ENCODE measurements at places on chromosomes 6 and 20.

DNA sequence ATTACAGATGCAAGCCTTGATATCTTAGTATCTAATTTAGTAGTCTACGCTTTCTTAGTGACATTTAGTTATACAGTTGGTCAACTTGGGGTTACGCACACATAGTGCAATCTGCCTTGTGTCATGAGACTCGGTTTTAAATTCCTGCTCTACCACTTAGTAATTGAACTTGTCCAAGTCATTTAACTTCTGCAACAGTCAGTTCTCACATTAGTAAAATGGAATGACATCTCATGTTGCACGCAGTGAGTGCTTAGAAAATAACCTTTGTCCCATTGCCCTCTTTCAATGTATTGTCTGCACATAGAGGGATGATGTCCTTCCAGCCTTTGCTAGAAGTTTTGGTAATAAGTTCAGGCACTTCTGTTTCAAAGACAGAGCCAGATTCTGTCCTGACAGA lies 48.6 kb downstream of the TMEM170B start:
- DNase-seq = no peak

DNA sequence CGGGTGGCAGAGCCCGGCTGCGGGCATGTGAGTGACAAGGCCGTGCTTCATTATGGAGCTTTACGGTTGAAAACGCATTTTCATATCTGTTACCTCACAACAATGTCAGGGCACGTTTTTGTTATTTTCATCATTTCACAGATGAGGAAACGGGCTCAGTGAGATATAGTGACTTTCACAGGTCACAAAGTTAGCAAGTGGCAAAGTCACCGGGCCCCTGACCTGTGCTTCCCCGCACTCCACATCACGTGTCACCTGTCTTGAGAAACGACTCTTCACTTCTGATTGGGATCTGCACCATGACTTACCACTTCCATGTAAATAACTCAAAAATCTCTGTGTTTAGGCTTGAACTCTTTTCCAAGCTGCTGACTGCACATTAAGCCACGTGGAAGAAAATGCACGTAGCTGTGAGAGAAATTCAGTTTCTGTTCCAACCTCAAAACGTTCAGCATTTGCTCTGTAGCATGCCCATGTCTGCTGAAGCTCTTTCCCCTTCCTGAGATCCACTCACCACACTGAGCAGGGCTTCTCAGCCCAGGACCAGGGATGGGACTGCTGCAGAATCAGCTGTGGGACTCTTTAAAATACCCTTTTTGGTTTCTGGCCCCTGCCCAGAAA lies 107.2 kb downstream of the ARMC2 start:
- no peak for DNase-seq

- no peak for DNase-seq
These were observed 67.5 kb upstream of the PBOV1 start for GRCh38 chr6:138285800-138286199.

GRCh38 chr20:24966317-24967012 lies 17.4 kb downstream of the CST7 start:
- DNase-seq = no peak

GRCh38 chr20:57973886-57974285 lies 254.6 kb downstream of the ANKRD60 start:
- no peak for DNase-seq

DNA sequence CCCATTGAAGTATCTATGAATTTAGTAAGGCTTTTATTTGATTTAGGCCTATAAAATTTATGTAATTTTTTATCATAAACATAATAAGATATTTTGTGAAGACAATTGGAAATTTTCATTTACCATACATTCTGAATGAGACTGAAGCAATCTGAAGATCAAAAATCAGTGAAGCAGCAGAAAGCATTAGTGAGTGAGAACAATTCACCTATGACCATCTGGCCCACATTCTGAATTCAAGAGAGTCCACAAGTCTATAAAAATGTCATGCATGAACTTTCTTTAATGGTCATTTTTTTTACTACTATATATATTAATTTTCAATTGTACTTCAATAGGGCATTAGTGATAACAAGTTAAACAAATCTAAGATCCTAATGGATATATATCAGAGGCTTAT lies 1026.6 kb upstream of the MAP3K7 start:
- no peak for DNase-seq

DNA sequence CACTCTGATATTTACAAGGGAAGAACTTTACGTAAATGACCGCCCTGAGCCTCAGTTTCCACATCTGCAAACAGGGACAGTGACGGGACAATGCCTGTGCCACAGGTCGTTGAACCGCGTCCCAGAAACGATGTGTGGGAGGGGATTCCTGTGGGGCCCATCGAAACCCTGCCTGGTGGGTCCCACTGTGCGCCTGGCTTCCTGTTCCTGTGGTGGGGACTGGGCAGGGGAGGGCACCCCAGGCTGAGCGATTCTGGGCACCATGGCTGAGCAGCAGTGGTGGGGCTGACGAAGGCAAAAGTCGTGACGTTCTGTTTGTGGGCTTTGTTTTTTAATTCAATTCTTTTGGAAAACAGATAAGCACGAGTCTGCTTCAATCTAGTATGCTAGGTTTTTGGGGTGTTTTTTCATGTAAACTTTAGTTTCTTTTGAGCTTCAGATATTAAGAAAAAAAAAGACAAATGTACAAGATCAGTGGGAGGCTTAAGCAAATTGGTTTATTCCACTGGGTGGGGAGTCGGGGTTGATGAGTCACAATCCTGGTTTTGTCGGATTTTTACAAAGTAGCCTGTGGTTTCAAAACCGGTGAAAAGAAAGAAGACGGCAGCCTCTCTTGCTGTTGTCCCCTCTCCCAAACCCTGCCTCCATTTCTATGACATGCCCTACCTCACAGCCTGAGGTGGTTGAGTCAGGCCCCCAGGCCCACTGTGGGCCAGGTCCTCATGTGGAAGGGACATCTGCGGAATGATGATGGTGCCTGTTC lies 40.4 kb downstream of the GNAS-AS1 start:
- no peak for DNase-seq

GRCh38 chr20:18901980-18902737 lies 88.6 kb downstream of the SCP2D1 start:
- no peak for DNase-seq

DNA sequence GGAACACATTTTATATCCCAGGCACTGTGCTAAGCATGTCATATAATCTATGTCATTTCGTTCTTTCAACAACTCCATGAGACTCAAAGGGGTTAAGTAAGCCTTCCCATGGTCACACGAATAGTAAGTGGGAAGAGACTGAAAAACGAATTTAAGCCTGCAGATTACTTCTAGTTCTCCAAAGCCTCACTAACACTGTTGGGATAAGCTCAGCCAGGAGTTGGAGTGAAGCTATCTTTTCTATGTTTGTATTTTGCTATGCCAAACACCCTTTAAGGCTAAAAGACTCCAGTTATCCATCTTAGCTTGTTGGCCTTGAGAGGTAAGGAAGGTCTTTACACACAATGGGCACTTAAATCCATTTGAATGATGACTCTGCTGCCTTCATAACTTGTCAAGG lies 148.1 kb upstream of the UST start:
- no peak for DNase-seq

GRCh38 chr6:125904871-125905270 lies 51.7 kb upstream of the HINT3 start:
- peak; percentile 40 for DNase-seq

DNA sequence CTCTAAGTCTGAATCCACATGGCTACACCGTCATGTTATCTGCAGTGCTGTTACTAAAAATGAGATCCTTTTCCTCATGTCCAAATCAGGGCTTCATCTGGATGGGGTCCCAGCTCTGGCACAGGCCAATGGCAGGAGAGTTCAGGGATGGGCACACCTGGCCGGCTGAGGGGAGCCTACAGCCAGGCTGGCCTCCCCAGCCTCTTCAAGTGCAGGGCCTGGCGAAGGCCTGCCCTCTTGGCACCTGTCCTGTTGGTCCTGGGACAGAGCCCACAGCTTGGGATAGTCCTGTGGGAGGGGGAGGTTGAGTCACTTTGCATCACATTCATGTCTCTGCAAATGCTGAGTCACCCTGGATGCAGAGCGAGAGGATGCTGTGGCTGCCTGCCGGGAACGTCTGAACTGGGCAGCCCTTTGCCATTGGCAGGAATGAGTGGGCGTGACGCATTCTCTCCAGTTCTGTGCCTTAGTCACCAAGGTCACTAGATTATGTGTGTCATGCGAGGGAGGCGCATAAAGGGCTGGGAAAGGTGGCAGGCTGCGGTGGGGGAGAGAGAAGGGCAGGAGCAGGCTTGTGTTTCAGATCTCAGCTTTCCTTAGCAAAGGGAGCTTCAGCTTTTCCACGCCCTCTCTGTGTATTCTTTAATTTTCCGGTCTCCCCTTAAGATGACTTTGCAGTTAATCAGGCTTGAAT lies 223.2 kb upstream of the ECI2 start:
- no peak for DNase-seq

DNA sequence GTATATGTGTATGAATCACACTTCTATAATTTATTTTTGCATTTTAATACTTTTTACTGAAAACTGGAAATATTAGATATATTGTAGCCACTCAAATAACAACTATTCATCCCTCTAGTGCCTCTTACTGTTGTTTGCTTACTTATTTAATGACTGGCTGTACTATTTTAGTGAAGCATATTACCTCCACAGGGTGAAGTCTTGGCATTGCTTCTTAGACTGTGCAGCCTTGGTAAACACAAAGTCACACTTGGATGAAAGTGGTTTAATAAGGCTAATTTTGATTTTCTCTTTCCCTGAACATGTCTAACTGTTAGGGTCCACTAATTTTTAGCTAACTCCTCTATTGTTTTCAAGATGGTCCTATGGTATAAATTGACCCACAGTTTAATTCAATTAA lies 1043.2 kb upstream of the ADGRB3 start:
- DNase-seq = no peak

DNA sequence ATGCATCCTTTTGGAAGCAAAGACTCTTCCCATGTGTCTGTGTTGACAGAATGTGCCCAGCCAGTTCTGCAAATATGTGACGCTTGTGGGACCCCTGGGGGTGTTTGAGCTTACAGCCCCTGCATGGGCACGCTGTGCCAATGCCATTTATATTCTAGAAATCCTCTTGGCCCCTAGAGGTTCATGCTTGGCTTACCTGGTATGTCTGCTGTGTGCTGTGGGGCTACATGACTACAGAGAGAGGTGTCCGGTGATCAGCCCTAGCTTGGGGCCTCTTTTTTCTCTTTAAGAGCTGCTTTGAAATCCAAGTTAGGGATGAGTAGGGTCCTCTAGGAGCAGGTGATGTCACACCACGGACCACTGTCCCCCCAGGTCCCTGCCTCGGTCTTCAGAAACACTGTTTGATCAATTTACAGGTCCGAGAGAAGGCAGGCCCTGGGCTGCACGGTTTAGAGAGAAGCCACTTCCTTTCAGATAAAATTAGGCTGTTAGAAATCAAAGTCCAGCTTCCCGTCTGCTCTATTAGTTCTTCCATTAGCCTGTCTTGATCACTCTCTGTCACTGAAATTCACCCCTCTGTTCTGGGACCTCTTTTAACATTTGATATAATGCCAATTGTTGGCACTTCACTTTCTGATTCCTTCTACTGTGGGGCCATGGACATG lies 26.5 kb downstream of the BCAS4 start:
- no peak for DNase-seq

DNA sequence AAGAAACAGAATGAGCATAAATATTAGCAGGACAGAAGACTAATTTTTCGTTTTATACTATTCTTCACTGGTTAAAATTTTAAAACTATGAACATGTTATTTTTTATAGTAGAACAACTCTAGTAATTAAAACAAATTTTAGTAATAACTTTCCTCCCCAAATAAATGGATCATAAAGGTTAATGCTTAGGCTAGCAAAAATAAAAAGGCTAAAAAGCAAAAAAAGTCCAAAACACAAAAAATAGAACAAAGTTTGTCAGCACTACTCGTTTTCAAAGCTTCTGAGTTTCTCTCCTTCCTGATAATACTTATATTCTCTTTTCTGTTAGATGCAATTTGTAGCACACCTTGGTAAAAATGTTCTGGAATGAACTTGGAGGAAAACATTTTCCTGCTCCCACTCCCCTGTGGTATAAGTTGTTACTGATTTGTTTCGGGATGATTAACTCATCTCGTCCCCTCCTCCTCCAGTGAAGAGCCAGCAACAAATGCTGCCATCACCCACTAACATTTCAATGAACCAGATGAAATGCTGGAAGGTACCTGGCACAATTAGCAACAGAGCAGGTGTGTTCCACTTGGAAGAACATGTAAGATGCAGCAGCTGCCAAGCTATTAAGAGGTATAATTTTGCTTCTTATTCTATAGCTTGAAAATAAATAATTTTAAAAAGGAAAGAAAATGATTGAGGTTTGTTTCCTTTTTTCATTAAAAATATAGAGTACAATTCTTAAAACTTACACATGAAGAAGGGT lies 130.5 kb downstream of the MYB start:
- DNase-seq = no peak

DNA sequence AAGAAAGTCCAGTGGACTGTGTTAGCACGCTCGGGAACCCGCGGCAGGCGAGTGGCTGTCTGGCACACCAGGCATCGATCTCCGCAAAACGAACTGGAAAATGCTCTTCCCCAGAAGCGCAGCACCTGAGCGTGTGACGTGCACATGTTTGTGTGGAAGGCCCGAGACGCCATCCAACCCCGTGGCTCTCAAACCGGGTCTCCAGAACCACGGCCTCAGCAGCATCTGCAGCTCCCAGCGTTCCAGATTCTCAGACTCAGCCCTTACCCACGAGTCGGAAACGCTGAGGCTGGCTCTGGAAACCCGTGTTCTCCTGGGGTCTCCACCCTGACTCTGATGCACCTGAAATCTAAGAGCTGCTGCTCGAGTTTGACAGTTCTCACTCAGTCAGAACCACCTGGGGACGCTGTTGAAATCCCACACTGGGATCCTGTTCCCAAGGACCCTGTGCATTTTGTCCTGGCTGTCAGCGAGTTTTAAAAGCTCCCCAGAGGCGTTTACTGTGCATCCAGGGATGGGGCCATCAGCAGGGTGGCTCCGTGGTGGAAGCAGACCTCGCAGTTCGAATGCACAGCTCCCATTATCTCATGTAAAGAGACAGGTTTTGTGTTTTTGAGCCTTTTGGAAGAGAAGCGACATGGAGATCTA lies 69.0 kb downstream of the DLL1 start:
- no peak for DNase-seq

- no peak for DNase-seq
These were observed 46.5 kb upstream of the RIPOR2 start for GRCh38 chr6:24982231-24982630.

DNA sequence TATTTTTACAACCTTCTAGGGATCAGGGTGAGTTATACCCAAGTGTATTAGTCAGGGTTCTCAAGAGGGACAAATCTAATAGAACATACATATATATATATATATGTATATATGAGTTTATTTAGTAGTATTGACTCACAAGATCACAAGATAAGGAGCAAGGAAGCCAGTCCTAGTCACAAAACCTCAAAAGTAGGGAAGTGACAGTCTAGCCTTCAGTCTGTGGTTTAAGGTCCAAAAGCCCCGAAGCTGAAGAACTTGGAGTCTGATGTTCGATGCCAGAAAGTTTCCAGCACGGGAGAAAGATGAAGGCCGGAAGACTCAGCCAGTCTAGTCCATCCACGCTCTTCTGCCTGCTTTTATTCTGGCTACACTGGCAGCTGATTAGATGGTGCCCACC lies 632.7 kb upstream of the AGPAT4 start:
- no peak for DNase-seq

- DNase-seq = no peak
These were observed 613.2 kb upstream of the FLRT3 start for GRCh38 chr20:14950633-14951032.

All from effector memory CD4-positive, alpha-beta T cell (primary cell).